ENCODE measurements at places on chromosomes 7 and 10.

DNA sequence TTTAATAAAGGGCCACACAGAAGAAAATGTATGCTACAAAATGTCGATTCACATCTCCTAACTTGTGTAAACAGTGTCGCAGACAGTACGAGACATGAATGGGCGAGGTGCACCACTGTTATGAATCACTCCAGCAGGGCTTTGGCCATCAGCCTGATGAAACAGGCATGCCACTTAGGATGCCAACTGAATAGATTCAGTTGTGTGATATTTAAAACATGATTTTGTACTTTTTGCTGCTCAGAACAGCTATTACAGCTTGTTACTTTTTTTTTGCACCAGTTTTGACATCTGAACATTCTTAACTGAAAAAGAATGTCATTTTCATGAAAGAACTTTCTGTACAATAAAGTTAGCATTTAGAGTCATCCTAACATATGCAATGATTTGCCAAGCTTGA lies 138.1 kb downstream of the VTI1A start:
- DNase-seq, result no peak

DNA sequence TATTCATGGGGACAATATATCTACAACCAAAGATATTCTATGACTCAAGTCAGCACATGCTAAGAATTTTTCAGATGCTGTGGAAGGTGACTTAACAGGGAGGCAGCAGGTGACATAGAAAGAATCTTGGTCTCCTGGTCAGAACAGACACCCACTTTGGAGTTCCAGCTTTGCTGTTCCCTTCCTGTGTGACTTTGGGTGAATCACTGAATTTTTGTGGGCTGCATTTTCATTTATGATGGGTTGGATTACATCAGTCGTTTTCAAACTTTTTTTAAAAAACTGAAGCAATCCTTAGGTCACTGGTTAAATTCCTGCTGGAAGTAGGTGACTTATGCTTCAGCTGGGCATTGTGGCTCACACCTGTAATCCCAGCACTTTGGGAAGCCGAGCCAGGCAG lies 24.9 kb downstream of the RGR start:
- DNase-seq, result no peak

- no peak for DNase-seq
Measured at GRCh38 chr10:46250898-46251856, 35.6 kb upstream of the ANTXRL start.

GRCh38 chr7:40646717-40647116 lies 511.9 kb downstream of the SUGCT start:
- DNase-seq, result no peak

GRCh38 chr10:7458556-7458955 lies 47.7 kb upstream of the SFMBT2 start:
- no peak for DNase-seq

GRCh38 chr10:60732198-60732806 lies 46.0 kb upstream of the CDK1 start:
- DNase-seq, result no peak

GRCh38 chr10:129335396-129335795 lies 131.6 kb upstream of the MGMT start:
- no peak for DNase-seq

- DNase-seq, result no peak
Measured at GRCh38 chr7:82821037-82821436, 341.6 kb downstream of the PCLO start.

DNA sequence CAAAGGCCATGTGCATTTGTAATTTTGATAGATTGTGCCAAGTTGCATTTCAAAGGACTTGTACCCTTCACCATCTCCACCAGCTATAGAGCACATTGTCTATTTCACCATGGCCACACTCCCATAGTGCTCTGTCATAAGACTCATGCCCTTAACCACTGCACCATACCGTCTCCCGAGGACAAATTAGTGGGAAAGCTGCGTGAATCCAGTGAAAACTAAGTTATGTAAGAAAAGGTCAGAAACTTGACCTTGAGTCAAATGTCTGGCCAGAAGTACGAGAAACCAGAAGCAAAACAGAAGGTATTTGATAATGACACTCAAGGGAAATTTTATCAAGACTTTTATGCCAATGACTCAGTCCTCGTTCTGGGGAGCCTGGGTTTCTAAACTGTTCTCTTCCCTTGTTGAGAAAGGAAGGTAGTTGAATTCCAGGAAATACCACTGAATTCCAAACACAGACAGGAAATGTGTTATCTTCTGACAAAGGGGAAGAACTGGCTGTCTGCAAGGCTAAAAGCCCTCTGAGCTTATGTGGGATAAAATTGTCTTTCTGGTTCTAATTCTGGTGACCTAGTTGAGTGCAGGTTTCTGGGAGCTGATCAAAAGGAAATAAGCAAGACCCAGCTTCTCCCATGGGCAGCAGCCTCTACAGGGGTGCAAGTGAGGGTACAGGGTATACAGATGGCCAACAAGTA lies 49.7 kb downstream of the CDK1 start:
- no peak for DNase-seq

DNA sequence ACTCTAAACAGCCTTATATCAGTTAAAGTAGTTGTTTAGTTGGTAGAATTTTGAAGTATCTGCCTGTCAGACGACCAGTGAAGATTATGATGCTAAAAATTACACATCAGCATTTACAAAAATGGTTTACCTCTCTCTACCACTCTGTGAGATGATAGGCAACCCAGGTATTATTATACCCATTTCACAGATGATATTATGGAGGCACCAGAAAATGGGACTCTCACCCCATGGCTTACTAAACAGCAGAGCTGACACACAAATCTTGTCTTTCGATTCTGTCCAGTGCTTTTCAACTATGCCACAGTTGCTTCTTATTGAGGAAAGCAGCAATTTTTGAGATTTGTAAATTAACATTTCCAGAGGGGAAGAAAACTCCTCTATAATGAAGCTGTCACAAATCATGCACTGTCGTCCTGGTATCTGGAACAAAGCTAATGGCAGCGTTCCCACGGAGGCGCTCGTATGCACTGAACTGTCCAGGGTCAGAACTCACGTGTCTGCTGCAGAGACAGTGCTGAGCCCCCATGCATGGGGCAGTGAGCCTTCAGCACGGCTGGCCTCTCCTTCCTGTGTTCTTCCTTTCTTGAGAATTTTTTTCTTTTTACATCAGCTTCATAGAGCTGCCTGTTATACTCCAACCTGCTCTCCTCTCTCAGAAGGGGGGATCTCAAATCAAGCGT lies 381.1 kb downstream of the SDK1 start:
- DNase-seq, result no peak

GRCh38 chr7:5397736-5398135 lies 25.9 kb downstream of the TNRC18 start:
- DNase-seq, result no peak

DNA sequence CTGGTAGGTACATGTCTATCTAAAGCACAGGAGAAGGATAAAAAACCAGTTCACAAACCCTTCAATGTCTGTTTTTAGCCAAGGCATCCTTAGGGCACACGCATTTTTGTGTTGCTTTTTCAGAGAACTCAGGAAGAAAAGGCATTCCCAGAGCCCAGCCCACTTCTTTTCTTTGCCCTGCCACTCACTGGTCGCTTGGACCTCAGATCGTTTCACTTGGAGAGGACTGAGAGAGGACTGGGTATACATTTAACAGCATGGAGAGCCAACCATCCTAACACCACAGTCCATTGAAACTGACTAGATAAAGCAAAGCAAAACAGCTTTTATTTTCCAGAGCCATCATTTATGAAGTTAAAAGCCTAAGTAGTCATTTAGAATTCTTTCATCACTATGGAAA lies 194.2 kb downstream of the CAMK1D start:
- no peak for DNase-seq

DNA sequence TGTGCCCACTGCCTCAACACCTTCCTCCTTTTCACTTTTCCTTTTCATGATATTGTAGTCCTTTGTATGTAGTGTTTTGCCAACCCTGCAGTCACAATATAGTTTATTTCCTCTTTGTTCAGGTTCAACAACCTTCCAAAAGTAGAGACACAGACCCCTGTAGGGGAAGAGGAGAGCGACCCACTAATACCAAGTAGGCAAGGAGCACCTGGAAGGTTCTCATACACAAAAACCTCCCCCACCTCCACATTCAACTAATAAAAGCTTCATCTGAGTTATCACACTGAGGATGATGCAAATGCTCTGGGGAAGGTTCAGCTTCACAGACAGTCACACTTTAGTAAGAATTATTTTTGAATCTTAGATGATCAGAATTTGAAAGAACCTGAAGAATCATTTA lies 41.6 kb downstream of the PIK3AP1 start:
- DNase-seq, result no peak

DNA sequence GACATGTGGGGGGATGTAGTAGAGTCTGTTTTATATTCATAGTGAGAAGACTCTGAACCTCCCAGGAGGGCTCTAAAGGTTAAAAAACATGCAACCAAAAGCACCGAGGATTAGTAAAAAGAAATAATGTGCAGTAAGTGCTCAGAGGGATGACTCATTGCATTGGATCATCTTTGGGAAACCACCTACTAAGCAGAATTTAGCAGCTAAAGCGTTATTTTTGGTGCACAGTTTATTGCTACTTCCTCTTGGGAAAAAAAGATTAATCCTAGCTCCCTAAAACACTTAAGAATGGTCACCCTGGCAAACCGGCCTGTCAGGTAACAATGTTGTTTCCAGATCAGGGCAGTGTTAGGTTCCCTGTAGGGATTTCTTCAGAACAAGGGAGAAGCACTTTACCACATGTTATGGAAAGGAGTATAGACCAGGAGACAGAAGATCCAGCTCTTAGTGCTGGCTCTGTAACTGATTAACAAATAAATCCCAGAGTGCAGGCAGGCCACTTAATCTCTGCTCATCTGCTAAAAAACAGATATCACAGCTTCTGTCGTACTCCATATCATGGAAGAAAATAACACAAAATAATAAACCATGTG lies 44.8 kb upstream of the FAM133B start:
- no peak for DNase-seq

DNA sequence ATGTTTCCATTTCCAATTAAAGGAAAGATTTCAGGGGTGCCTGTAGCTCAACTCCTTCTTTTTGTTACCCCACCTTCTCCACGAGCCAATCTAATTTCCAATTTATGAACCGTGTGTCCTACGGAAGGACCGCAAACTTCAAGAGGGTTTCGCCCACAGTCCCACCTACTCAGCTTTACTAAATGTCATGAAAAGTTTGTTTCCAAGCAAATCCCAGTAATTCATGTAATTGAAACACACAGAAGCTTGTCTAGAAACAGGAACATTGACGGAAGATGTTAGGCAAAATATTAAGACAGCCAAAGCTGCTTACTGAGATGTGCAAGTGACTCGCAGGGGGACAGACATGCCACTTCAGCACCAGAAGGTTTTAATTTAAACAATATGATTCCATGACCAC lies 32.9 kb upstream of the LYZL1 start:
- DNase-seq, result no peak

All from NCI-H1092 (cell line).